Activated CD4-positive, alpha-beta T cell treated with anti-CD3 and anti-CD28 coated beads, Interleukin-2, amount 10 ng/mL, durations not matched to agents 24 days and 14 days (primary cell): ENCODE measurements at places on chromosomes 11 and 22. TPM values are rescaled to one million over a fixed set of nuclear protein-coding genes. Genes with fewer than 3 reads are reported as not detected.

DNA sequence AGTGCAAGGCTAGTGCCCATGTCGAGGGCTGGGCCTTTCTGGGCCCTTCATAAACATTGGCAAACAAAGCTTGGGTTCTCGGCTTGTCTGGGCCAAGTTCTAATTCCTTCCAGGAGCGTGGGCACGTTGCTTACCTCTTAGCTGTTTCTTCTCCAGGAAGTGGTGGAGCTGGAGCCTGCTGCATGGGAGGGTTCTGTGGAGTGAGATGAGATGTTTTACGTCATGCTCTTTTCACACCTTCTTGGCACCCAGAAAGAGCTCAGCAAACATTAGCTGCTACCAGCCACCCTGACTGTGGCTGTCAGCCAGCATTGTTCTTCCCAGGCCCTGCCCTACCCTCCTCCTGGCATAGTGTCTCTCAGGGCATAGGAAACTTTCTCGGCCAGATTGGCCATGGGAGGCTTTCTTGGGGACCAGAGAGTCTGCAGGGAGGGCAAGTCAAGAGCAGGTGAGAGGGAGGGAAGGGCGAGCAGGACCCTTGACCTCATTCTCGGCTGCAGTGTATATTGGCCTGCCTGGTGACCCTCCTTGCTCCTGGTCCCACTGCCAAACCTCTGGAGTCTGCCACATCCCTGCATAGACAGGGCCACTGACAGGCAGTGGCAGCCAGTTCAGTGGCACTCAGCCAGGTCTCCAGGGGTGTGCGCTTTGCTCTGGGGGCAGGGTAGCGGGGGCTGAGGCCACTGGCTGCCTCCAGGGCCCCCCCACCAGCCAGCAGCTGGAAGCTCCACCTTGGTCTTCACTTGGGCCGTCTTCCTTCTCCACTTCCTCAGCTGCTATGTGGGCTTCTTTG, 98.8 kb downstream of the BCR start:
- peak; percentile 61 for DNase-seq

- peak; percentile 95 for DNase-seq
Measured at GRCh38 chr22:20429254-20430100, 8.1 kb downstream of the SCARF2 start.

DNA sequence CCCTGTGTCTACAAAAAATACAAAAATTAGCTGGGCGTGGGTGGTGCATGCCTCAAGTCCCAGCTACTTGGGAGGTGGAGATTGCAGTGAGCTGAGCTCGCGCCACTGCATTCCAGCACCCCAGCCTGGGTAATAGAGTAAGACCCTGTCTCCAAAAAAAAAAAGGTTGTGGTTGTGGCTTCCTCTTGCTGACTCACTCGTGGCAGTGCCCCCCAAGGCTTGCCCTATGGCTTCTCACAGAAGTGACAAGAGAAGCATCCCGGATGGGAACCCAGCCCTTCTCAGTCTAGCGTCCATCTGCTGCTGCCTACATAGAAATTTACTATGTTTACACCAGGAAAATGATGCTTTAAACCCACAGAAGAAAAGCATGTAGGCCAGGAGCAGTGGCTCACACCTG, 68.5 kb upstream of the PITPNB start:
- DNase-seq, result no peak

GUCY1A2 gene
- not detected in 2 replicates for total RNA-seq

- DNase-seq, result peak; percentile 86
Measured at GRCh38 chr11:126083829-126084607, 21.4 kb upstream of the CDON start.

DNA sequence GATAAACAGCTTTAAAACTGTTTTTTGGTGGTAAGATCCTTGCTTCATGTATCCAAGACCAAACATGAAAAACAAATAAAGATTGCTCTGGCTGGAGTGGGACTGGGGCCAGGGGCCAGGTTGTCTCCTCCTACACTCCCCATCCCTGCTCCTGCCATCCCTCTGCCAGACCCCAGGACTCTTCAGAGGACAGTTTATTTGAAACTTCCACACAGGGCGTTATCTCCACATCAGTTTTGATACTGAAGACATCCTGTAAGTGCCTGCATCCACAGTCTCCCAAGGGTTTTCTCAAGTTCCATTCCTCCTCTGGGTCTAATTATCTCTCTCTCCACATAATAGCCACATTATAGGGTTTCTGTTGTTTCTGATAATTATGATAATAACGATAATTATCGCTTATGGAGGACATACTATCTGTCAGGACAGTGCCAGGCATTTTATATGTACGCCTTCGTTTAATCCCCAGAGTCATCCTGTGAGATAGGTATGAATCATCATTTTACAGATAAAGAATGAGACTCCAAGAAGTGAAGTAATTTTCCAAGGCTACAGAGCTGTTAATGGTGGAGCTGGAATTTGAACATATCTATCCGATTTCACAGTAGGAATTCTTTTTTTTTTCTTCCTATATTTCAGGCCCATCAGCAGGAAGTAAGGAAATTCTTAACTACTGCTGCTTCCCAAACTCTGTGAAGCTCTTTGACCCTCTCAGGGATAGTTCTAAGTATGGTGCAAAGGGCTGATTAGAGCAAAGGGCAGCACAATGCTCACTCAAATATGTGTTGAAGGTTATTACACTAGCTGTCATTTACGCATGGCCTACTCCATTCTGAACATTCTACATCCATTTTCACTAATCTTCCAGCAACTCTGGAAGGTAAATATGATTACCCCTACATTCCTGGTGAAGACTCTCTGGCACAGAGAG, 488.0 kb upstream of the CCDC90B start:
- DNase-seq, result no peak

DNA sequence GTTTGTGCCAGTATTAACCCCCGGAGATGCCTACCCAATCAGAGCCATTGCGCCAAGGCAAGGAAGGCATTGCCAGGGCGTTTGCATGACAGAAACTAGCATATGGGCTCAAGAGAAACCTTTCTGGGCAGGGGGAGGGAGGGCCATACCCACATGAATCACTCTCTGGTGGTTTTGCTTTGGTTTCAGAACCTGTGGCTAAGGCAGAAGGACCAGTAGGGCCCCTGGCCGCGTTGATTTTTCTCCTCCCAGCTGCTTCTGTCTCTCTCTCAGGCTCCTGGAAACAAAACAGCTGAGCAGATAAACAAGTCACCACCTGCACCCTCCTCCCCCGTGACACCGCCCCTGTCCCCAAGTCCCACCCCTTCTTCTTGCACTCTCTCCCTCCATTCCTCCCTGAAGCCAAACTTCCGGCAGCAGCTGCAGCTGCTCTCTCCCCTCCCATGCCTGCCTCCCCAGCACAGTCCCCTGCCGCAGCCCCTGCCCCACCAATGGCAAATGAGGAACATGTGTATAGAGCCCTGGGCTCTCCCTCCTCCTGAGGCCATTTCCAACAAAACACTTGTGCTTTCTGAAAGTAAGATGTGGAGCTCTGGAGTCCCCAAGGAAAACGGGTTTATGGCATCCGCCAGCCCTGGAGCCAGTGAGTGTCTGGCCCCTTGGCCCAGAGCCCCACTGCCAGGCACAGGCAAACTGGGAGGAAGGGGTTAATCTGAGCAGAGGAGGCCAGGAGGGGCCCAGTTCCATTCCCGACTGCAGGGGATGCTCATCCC, 39.0 kb upstream of the ADA2 start:
- peak; percentile 92 for DNase-seq

- DNase-seq, result no peak
Measured at GRCh38 chr11:77340501-77340900, 39.0 kb upstream of the GDPD4 start.

DNA sequence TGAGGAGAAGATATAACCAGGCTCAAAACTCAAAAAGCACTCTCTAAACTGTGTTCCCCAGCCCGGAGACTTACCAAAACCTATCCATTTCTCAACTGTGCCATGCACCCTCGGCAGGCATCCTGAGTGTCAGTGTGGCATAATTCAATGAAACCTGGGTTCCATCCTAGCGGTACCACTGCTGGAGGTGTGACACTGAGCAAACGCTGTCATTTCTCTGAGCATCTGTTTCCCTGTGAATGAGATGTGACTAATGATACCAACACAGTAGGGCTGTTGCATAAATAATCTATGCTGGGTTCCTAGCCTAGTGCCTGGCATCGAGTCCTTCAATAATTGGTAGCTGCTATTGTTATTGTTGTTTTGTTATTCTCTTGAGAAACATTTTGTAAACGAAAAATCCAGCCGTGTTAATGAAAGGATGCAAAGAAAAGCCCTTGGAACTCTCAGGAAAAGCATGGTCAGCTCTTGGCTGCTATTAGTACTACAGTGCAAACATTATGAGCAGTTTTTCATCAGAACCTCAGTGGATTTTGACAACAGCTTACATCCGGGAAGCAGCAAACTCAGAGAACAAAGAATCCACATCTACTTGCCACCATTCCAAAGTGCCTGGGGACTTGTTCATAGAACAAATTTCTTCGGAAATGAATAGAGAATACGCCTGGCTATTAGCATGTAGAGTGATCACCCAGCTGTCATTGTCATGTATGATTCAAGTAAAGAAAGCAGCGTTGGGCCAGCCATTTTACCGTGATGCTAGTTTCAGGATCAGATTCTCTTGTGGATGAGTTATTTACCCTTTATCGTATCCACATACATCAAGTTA, 53.7 kb downstream of the TECTA start:
- DNase-seq, result no peak

- DNase-seq, result peak; percentile 57
Measured at GRCh38 chr22:30175690-30176288, 70.8 kb downstream of the LIF start.

DNA sequence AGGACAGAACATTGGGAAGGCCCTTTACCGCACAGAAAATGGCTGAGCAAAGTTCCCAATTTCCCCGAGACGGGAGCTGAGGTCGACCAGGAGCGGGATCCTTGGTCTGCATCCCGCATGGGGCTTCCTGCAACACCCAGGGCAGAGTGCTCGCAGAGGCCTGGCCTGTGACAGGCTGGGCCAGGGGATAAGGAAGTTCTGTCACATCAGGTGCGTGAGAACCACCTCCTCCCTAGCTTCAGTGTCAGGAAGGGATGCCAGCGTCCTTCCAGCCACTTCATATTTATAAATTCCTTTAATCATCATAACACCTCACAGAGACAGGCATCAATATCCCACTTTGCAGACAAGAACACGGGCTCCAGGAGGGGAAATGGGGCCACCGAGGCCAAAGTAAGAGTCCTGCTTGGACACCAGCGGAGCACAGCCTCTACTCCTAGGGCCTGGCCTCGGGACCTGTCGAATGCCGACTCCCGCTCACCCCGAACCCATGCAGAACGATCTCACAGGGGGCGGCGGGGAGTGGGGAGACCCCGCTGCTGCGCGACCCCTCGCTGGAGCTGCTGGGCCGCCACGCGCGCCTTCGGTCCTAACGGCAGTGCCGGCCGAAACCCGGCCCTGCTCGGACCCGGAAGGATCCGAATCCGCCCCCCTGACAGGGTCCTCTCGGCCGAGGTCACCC, 532 bp downstream of the BET1L start:
- no peak for DNase-seq

DNA sequence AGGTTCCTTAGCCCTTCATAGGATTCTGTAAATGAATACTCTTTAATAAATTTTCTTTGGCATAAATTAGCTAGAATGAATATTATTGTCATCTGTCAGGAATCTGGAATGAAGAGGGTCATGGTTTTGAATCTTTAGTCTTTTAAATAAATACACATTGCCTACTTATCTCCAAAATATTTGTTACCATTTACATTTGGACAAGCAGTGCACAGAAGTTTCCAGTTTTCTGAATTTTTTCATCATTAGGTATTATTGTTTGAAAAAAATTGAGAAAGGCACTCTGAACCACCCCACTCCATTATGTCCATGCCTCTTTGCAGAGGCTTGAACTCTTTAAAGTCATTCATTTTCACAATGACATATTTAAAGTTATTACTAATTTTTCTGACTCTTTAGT, 549.0 kb upstream of the LUZP2 start:
- DNase-seq, result no peak

- DNase-seq, result no peak
Measured at GRCh38 chr11:19201737-19202605, at the start of gene CSRP3. CSRP3 (minus strand) TSS chr11:19201983; CDS start chr11:19192448, 9,535 bp downstream.

OR51B4 gene
- not detected in 2 replicates for total RNA-seq

FGF4 gene
- total RNA-seq, result not detected in 2 replicates

GRCh38 chr22:30030329-30030728, 49.9 kb upstream of the HORMAD2 start:
- no peak for DNase-seq

DNA sequence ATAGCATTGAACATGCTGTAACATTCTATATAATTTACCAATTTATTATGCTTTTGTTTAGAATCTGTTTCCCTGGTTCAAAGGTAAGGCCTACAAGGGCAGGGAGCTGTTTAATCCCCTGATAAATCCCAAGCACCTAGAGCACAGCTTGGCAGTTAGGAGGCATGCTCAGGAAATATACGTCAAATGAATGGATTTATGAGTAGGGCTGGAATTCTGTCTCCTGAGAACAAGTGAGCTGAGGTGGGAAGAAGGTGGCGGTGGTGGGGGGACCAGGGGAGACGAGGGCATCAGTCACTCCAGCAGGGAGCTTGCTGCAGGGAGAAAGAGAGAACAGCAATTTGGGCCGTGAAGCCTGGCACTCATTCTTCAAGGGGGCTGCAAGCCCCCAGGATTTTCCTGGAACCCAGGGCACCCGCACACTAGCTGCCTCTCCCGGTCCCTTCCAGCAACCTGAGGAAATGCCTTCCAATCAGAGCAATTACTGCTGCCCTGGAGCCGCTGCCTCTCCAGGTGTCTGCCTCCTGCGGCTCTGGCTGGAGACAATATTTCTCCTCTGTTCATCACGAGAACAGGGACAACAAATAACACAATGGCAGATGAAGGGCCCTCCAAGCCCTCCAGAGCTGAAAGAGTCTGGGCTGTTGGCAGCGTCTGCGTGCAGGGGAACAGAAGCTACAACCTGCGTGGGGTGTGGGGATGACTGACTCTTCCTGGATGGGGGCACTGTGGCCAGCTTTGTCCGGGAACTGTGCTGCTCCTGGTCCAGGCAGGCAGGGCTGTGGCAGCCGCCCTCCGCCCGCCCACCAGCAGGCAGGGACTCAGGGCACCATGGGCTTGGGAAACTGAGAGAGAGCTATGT, 233.4 kb downstream of the ST3GAL4 start:
- DNase-seq, result no peak
